ENCODE measurements at places on chromosomes 16 and 17.

DNA sequence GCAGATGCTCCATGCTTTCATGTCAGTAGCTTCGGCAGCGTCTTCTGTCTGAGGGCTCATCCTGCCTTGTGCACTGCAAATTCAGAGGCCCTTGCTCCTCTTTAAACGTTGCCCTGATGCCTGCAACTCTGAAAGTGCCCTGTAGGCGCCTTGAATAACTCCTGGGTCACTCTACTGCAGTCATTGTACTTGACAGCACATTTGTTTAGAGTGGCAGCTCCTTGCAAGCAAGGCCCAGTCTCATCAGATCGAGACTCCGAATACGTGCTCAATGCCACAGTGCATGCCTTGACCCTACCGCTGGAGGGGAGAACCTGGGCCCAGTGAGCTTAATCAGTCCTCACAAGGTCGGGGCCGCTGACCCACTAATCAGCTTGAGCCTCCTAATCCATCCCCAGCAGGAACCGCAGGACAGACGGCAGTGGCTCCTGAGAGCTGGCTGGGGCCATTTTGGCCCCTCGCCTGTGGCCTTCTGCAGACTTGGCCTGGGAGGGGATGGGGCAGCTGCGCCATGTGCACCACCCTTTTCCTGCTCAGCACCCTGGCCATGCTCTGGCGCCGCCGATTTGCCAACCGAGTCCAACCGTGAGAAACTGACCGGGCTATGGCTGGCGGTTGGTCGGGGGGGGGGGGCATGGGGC is at the start of gene PRCD:
Gene PRCD, plus strand, starts transcription at position 414 of the 641 bp plus-strand sequence. Its CDS starts 98 bp downstream, at position 512.
- DNase-seq = no peak

- no peak for DNase-seq
Measured at GRCh38 chr17:64978138-64978537, 58.9 kb upstream of the LRRC37A3 start.

GRCh38 chr17:32523017-32523680 is 36.4 kb downstream of the CDK5R1 start:
- no peak for DNase-seq

- DNase-seq = no peak
Measured at GRCh38 chr17:77889866-77890760, 68.4 kb upstream of the TNRC6C start.

DNA sequence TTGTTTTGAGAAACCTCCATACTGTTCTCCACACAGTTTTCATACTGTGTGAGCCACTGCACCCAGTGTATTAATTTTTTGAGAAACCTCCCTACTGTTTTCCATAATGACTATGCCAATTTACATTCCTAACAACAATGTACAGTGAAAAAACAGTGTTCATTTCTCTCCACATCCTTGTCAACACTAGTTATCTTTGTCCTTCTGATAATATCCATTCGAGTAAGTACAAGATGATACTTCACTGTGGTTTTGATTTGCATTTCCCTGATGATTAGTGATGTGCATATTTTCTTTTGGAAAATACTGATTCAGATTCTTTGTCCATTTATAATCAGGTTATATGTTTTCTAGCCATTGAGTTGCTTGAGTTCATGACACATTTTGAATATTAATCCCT is 462.0 kb downstream of the CDH11 start:
- no peak for DNase-seq

GRCh38 chr17:47311420-47311819 is 12.3 kb upstream of the EFCAB13 start:
- DNase-seq = no peak

All from retina (tissue), 1 donor.